Transverse colon (tissue), 4 donors: ENCODE measurements at places on chromosomes 2 and 18. TPM values are rescaled to one million over a fixed set of nuclear protein-coding genes. Genes with fewer than 3 reads are reported as not detected.
A peak's percentile ranks its signal among the peaks of the same experiment; 100 is the strongest.

AOX1 gene
- 12.0 TPM for total RNA-seq

GRB14 gene
- 3.4 TPM for total RNA-seq

WBP1 gene
- 59.5 TPM for total RNA-seq

CCBE1 gene
- 43.0 TPM for total RNA-seq

KLF7 gene
- total RNA-seq: 7.1 TPM

AQP12B gene
- 0.55 TPM for total RNA-seq

CCDC148 gene
- total RNA-seq: not detected

TMEM182 gene
- total RNA-seq: not detected

DNA sequence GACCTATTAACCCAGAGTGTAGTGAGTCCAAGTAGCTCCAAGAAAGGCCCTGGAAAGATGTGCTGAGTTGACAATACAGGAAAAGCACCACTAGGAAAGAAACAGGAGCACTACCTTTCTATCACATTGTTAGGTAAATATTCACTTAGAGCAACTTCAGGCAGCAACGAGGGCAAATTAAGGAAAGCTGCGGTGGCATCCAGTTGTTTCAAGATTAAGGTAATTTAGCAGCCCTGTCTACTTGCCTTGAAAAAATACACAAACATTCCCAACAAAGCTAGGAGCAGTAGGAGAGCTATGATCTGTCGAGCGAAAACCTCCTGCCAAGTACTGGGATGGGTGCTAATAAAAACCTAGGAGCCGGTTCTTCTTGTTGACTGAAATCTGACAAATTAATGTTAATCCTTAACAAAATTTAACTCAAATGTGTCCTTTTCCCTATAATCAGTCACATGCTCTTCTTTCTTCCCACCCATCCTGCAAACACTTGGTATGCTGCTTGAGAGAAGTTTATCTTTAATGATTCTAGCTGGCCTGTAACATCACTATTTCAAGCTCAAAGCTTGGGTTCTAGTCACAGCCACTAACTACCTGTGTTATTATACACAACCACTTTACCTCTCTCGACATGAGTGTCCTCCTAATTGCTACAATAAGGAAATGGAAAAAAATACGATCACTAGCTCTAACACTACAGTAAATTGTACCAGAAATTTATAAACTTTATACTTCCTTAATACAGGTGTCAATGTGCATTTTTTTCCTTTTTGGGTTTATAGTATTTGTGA lies 2.0 kb downstream of the ACAA2 start:
- H3K27me3 ChIP-seq: no peaks in the 10 kb centered on the region
- DNase-seq: peak; percentile 22

DNA sequence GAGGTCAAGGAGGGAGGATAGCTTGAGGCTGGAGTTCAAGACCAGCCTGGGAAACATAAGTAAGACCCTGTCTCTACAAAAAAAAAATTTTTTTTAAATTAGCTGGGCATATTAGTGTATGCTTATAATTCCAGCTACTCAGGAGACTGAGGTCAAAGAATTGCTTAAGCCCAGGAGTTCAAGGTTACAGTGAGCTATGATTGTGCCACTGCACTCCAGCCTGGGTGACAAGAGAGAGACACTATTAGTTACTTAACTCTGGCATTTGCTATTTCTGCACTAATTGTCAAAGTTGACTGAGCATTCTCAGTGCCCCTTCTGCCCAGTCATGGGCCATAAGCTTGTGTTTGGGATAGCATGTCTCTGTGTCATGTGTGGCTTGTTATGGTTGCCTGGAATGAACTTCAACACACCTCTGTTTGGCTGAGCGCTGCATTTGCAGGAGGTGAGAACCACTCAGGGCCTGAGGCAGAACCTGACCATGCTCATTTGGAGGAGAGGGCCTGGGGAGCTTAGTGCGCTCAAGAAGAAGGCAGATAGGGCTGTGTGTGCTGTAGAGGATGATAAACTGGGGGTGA lies 77.7 kb downstream of the SH3RF3 start:
- no peak for DNase-seq
- H3K27me3 ChIP-seq: no peaks in the 10 kb centered on the region
- no peak overlapping the region for H3K4me3 ChIP-seq
- H3K4me1 ChIP-seq: peaks cover 16% of the 10 kb centered on the region
- H3K36me3 ChIP-seq: no peaks in the 10 kb centered on the region

DNA sequence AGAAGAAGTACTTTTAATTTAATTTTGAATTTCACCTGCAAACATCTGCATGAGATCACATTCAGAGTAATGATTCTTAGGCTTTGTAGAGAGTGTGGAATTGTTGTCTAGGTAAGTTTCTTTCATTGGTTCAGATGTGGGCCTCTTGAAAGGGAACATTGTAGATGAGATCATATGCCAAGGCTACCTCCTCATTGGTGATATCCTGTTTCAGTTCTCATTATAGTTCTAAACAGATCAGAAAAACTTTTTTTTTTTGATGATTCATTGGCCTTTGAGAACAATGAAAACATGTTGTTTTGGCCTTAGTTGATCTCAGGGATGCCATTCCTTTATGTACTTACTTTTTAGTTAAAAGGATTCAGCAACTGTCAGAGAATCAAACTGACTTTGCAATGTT lies 44.5 kb downstream of the EML6 start:
- no peaks in the 10 kb centered on the region for H3K27me3 ChIP-seq
- DNase-seq: no peak
- no peak overlapping the region for H3K27ac ChIP-seq
- H3K36me3 ChIP-seq: no peaks in the 10 kb centered on the region

- no peaks in the 10 kb centered on the region for H3K27me3 ChIP-seq
- no peaks in the 10 kb centered on the region for H3K36me3 ChIP-seq
- peaks cover 30% of the 10 kb centered on the region for H3K4me1 ChIP-seq
- no peak overlapping the region for H3K27ac ChIP-seq
- no peak overlapping the region for H3K4me3 ChIP-seq
These were observed 15.2 kb downstream of the SMAD2 start for GRCh38 chr18:47915229-47915628.

- DNase-seq: no peak
- H3K4me1 ChIP-seq: no peaks in the 10 kb centered on the region
- no peaks in the 10 kb centered on the region for H3K36me3 ChIP-seq
- no peaks in the 10 kb centered on the region for H3K27me3 ChIP-seq
- H3K27ac ChIP-seq: no peak overlapping the region
- no peak overlapping the region for H3K4me3 ChIP-seq
These were observed 8.9 kb downstream of the APOB start for GRCh38 chr2:21034972-21035279.

DNA sequence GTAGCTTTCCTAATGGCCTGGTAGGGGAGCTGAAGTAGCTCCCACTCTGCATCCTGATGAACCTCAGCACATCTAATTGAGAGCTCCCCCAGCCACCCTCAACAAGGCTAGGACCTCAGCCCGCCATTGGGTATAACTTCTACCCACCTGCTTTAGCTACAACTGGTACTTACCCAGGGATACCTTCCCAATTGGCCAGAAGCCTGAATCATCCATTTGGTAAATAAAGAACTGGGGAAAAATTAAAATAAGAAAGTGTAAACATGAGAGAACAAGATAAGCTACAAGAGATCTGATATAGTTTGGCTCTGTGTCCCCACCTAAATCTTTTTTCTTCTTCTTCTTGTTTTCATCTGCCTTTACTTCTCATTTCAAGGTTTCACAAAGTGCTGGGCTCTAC lies 372.0 kb downstream of the CMPK2 start:
- DNase-seq: no peak
- no peak overlapping the region for H3K27ac ChIP-seq
- H3K4me3 ChIP-seq: no peak overlapping the region
- H3K36me3 ChIP-seq: no peaks in the 10 kb centered on the region
- no peaks in the 10 kb centered on the region for H3K4me1 ChIP-seq

DNA sequence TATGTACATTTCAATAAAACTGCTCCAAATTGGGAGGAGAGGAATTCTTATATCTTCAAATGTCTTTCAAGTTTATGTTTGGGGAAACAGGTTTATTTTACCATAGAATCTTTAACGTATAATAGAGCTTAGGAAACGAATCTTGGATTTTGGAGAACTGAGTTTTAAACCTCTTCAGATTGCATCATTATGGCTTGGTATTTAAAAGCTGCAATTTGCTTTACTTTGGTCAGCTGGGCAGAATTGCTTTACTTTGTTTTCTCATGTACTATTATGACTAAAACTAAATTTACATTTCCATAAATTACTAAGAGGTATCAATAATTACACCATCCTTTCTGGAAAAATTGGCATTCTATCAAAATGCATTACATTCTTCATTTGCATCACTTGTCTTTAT lies 54.6 kb downstream of the BAZ2B start:
- no peak overlapping the region for H3K4me3 ChIP-seq
- H3K27ac ChIP-seq: no peak overlapping the region
- DNase-seq: no peak
- H3K4me1 ChIP-seq: peaks cover 6% of the 10 kb centered on the region
- no peaks in the 10 kb centered on the region for H3K27me3 ChIP-seq

- H3K27me3 ChIP-seq: no peaks in the 10 kb centered on the region
- no peak for DNase-seq
- no peak overlapping the region for H3K27ac ChIP-seq
These were observed 520.0 kb upstream of the SPHKAP start for GRCh38 chr2:228701506-228701905.

- no peak for DNase-seq
- no peak overlapping the region for H3K27ac ChIP-seq
- no peaks in the 10 kb centered on the region for H3K27me3 ChIP-seq
- H3K4me3 ChIP-seq: no peak overlapping the region
These were observed 199.0 kb upstream of the ERBB4 start for GRCh38 chr2:212737392-212738172.

DNA sequence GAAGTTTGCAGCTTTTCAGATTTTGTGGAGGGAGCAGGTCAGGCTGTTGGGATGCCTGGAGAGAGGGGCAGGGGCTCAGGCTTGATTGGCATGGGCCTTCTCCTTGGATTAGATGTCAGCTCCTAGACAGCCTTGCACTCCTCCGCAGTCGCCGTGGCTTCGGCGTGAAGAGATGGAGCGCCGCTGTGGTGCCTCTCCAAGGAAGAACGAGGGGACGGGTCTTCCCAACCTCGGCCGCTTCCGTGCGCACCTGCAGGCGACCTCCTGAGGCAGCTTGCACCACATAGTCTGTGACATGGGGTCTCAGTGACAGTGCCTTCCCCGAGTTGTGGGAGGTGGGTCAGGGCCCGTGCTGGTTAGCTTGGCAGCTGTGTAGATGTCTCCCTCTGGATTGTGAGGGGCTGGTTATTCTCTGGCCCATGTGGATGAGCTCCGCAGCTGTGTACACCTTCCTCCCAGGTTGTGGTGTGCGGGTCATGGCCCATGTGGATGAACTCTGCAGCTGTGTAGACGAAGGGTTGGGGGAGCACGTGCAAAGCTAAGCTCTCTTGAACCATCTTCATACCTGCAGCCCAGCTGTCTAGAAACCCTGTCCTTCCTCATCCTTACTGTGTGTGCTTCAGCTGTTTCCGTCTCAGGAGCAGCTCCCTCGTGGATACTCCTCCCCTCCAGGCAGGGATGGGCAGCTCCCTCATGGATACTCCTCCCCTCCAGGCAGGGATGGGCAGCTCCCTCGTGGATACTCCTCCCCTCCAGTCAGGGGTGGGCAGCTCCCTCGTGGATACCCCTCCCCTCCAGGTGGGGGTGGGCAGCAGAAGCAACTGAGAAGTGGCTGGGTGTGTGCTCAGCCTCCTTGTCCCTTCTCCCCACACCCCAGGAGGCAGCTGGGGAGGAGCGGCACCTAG lies 170.3 kb downstream of the LDLRAD4 start:
- DNase-seq: no peak
- no peak overlapping the region for H3K4me3 ChIP-seq
- H3K4me1 ChIP-seq: no peaks in the 10 kb centered on the region
- H3K27ac ChIP-seq: no peak overlapping the region
- H3K27me3 ChIP-seq: no peaks in the 10 kb centered on the region
- H3K36me3 ChIP-seq: no peaks in the 10 kb centered on the region

GRCh38 chr2:55156326-55156725 lies 75.8 kb downstream of the CLHC1 start:
- peaks cover 60% of the 10 kb centered on the region for H3K4me1 ChIP-seq
- H3K36me3 ChIP-seq: no peaks in the 10 kb centered on the region
- H3K27me3 ChIP-seq: no peaks in the 10 kb centered on the region
- no peak for DNase-seq
- peak overlapping the region; percentile 70 for H3K27ac ChIP-seq

DNA sequence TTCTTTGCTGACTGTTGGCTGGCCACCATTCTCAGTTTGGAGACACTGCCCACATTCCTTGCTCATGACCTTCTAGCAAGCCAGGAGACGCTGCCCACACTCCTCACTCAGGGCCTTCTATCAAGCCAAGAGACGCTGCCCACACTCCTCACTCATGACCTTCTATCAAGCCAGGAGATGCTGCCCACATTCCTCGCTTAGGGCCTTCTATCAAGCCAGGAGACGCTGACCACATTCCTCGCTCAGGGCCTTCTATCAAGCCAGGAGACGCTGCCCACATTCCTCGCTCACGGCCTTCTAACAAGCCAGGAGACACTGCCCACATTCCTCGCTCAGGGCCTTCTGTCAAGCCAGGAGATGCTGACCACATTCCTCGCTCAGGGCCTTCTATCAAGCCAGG lies 131.3 kb upstream of the CBLN2 start:
- no peak overlapping the region for H3K27ac ChIP-seq
- no peak for DNase-seq
- H3K27me3 ChIP-seq: no peaks in the 10 kb centered on the region
- H3K36me3 ChIP-seq: no peaks in the 10 kb centered on the region
- no peaks in the 10 kb centered on the region for H3K4me1 ChIP-seq
- no peak overlapping the region for H3K4me3 ChIP-seq
